ENCODE measurements at places on chromosomes 4 and X.

DNA sequence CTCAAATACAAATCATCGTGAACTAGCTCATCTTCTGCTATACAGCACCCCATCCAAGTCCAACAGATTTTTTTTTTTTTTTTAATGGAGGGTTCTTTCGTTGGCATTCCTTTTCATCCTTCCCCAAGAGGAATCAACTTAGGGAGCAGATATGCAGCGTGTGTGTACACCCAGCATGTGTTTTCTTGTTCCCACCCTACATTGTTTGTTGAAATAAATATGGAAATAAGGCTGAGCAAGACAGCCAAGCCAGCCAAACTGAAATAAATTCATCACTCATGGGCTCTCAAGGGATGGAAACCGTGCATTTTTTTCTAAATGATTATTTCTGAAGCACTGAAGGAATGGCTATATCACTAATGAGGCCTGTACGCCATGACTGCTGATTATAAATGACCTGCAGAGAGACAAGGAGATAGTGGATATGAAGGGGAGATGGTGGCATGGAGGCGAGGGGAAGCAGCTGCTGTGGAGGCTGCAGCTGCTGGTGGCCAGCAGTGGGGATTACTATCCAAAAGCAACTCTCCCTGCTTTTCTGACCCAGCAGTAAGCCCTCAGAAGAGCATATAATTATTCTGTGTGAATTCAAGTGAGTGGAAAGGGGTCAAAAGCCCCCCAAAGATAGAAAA lies 173.9 kb downstream of the MGST2 start:
- no peak for DNase-seq

- no peak for DNase-seq
These were observed 105.1 kb downstream of the ADRA2C start for GRCh38 chr4:3871181-3871852.

DNA sequence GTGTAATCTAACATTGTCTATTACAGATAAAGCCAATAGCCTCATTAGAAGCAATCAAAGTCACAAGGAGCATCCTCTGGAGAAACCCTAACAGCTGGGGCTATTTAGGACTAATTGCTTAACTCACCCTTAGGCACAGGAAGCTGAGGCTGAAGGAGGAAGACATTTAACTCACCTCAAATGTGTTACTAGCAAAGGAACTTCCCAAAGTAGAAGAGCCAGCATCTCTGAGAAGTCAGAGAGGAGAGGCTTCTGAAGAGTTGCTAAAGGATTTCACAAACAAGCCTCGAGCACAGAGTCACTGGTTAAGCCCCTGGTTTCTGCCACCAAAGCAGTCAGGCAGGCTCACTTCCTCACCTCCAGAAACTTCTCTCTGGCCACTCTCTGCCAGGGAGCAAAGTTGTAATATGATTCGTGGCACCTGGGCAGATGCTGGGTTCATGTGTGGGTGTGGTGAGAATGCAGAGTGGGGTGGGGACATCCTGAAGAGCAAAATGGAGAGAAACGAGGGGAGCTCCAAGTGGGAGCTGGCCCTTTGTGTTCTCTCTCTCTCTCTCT lies 201.3 kb downstream of the HS6ST2 start:
- no peak for DNase-seq

DNA sequence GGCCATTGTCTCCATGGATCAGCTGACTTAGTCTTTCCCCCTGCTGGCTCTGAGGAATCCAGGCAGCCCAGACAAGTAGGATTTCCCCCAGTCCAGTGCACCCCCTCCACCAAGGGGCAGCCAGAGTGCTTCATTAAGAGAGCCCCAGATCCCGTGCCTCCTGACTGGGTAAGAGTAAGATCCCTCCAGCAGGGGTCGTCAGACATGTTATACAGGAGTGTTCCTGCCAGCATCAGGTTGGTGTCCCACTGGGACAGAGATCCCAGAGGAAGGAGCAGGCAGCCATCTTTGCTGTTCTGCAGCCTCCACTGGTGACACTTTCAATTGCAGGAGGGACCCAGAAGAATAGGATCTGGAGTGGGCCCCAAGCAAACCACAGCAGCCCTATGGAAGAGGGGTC lies 29.0 kb upstream of the INPP4B start:
- no peak for DNase-seq

DNA sequence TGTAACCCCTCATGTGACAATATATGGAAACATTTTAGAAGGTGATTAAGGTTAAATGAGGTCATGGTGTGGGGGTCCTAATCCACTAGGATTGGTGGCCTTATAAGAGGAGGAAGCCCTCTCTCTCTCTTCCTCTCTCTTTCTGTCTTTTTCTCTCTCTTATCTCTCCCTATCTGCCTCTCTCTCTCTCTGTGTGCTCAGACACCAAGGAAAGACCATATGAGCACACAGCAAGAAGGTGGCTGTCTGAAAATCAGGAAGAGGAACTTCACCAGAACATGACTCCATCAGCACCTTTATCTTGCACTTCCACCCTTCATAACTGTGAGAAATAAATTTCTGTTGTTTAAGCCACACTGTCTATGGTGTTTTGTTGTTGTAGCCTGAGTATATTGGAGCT lies 1472.2 kb downstream of the PCDH7 start:
- no peak for DNase-seq

DNA sequence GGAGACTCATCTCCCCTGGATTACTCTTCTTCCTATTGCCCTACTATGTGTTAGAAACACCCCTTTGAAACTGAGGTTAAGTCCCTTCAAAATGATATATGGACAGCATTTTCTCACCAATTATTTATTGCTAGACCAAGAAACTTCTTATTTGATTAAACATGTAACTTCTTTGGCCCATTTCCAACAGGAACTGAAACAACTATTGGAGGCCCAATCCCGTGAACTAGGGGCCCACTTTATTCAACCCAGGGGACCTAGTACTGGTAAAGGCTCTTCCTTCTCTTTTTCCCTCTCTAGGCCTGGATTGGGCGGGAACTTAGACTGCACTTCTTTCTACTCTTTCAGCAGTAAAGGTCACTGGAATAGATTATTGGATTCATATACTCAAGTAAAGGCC lies 16.7 kb upstream of the COL25A1 start:
- no peak for DNase-seq

DNA sequence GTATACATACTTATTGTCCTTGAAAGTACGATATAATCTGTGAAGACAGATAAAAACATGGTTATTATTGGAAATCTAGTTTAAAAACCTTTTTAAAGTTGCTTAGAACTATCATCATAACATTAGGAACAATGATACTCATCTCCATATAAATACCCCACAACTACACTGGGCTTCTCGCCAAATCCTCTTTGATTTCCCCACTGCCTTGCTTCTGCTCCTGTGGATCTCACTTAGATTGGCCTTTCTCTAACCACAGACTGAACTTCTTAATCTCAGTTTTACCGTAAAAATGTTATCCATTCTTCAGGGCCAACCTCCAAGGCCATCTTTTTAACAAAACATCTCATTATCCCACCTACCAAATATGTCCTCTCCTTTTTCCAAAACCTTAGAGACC lies 77.6 kb downstream of the PRKG2 start:
- no peak for DNase-seq

GRCh38 chrX:51866210-51866609 lies 27.2 kb upstream of the MAGED1 start:
- no peak for DNase-seq

DNA sequence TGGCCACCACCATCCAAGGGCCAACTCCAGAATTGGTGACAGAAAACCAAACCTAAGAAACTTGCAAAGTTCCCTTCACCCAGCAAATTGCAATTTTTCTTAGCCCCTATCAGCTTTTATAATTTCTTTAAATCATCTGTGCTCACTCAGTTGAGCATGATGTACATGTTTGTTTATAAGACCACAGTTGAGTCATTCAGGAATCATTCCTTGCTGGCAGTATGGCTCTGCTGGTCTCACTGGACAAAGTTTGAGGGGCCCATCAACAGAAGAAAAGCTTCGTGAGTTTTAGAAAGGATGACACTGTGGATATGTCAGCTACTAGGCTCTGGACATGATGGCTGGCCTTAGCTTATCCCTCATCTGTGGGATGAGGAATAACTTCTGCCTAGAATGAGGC lies 4.0 kb downstream of the TRPC5 start:
- DNase-seq = no peak

- no peak for DNase-seq
These were observed 328.7 kb downstream of the GABRG1 start for GRCh38 chr4:45795135-45795534.

GRCh38 chr4:180363815-180364214 lies 1879.4 kb upstream of the TENM3 start:
- no peak for DNase-seq

GRCh38 chr4:53478671-53479456 lies 101.4 kb downstream of the FIP1L1 start:
- DNase-seq = no peak

DNA sequence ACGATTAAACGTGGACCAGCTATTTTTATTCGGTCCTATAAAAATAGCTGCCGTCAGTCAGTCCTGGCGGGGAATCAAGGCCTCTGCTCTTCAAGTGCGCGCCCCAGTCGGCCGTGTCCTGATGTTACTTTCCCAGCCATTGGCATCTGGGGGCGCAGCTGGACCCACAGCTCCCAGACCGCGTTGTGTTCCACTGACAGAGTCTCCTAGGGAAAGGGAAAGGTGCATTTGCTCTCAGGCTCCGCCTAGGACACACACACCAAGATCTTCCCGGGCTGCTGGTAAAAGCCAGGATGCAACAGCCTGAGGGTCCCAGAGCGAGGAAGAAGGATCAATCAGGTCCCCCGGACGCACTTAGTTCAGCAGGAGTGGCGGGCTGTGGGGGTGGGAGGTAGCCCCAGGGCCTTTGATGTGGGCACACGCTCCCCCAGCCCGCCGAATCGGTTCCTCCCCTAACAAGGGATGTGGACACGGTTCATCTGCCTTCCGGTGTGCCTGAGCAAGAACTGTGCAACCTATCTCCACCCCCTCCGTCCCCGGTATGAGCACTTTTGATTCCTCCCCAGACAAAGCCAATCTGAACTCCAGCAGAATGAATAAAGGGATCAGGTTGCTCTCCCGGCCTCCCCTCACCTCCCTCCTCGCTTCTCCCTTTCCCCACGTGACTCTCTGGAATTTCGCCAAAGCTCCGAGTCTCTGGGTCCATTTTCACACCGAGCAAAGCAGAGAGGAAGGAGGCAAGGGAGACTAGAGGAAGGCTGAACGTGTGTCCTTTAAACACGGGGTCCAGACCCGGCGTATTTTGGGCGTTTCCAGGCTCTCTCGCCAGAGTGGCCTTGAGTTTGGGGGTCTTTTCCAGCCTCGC lies 626 bp upstream of the FRAS1 start:
- DNase-seq = no peak

GRCh38 chr4:112361181-112361791 lies 64.1 kb downstream of the ALPK1 start:
- no peak for DNase-seq

DNA sequence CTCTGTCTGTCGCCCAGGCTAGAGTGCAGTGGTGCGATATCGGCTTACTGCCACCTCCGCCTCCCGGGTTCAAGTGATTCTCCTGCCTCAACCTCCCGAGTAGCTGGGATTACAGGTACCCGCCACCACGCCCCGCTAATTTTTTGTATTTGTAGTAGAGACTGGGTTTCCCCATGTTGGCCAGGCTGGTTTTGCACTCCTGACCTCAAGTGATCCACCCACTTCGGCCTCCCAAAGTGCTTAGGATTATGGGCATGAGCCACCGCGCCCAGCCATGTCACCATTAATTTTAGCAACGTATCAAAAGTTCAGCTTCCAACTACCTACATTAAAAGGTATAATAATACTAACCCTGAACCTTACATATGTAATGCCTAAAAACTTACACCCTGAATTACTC lies 940 bp upstream of the UTP3 start:
- no peak for DNase-seq

DNA sequence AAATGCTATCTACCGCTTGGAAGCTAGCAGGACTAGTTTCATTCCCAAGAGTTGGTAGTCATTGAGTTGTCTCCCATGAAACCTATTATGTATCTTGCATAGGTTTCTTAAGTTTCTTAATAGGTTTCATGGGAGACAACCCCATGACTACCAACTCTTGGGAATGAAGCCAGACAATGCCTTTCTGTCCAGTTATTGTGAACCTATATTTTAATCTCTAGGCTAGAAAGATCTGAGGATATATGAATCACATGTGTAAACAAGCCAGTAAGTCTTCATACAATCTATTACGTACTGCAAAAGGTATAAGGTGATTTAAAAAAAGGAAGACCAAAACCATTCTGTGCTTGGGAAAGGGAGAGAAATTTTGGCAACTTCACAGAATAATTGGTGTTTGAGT lies 162.6 kb downstream of the INPP4B start:
- DNase-seq = no peak

- DNase-seq = no peak
These were observed 1359.5 kb downstream of the TECRL start for GRCh38 chr4:63049726-63050125.

GRCh38 chrX:118420462-118420861 lies 74.6 kb downstream of the WDR44 start:
- no peak for DNase-seq

DNA sequence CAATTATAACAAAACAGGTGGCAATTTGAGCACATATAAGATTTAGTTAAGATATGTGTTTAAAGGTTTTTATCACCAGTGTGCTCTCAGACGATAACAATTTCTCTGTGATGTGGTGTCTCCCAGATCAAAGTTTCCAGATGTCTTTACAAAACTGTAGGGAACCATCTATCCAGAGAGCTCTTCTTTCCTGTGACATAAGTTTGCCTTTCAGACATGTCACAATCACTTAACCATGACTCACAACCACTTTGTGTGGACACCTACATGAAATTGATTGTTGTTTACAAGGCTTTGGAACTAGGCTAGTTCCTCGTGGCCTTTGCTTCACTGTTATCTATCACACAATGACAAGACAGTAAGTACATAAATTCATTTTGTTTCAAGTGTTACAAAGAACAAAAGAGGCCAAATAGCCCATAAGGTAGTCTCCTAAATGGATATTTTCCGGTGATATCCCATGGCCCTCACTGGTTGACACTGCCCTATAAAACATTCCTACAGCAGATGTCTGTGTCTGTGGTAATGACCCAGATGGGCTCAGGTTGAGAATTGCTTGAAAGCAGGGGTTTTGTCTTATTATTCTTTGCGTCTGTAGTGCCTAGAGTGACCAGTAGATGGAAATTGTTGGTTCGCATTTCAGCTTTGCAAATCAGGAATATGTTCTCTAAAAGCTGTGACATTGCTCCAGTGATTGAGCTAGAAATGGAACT lies 297.8 kb upstream of the FAM241A start:
- no peak for DNase-seq

DNA sequence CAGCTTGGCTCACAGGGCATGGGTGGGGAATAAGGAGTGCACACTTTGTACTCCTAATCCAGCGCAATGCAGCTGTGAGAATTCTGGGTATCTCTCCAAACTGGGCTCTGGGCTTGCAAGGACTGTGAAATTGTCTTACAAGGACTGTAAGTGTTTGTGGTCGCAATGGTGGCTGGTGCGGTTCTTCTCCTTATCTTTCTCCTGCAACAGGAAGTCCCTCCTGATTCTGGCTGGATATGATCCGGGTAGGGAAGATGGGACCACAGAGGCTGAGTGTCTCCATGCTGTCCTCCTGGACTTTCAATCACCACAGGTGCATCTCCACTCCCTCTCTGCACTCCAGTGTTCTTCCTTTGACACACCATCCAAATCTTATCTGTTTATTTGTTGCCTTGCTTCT lies 55.7 kb upstream of the GYPE start:
- no peak for DNase-seq

GRCh38 chr4:106746451-106746850 lies 289.7 kb downstream of the DKK2 start:
- DNase-seq = no peak

Data from effector CD4-positive, alpha-beta T cell (primary cell).